Fibroblast of skin of right biceps (primary cell): ENCODE measurements at places on chromosomes 7 and 10.

DNA sequence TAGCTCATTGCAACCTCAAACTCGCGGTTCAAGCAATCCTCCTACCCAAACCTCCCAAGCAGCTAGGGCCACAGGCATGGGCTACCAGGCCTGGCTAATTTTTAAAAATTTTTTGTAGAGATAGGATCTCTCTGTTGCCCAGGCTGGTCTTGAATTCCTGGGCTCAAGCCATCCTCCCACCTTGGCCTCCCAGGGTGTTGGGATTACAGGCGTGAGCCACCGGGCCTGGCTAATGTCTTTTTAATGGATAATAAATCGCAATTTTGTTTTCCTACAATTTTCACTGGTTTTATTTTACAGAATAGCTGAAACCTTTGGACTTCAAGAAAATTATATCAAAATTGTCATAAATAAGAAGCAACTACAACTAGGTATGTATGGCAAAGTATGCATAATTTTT, 10.9 kb downstream of the NUB1 start:
- no peak for DNase-seq

DNA sequence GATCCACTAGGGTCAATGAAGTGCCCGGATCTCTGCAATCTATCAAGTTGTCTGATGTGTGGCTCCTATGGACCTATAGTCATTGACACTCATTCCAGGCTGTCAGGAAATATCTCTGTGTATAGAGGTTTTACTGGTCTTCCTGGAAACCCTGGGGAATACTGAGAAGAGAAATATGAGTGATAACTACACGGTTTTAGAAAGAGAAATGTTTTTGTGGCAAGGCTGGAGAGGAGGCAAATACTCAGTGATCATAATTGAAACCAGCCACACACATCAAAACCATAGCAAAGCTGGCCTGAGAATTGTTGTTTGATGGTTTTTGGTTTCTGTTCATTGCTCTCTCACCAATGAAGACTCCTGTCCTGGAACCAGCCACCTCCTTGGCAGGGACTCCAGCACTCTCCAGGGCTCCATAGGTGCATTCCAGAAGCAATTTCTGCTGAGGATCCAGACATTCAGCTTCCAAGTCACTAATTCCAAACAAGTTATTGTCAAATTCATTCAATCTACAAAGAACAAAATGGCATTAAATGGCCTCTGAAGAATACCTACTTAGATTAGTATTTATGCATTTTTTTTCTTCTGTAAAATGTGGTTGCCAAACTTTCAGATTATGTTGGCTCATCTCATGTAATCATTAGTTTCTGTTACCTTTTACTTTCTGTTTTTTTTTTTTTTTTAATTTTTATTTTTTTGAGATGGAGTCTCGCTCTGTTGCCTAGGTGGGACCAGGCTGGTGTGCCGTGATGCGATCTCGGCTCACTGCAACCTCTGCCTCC, 108.6 kb upstream of the ABI1 start:
- peak; percentile 70 for DNase-seq

- peak; percentile 76 for DNase-seq
Measured at GRCh38 chr10:22605168-22605567, 109.2 kb downstream of the PIP4K2A start.

DNA sequence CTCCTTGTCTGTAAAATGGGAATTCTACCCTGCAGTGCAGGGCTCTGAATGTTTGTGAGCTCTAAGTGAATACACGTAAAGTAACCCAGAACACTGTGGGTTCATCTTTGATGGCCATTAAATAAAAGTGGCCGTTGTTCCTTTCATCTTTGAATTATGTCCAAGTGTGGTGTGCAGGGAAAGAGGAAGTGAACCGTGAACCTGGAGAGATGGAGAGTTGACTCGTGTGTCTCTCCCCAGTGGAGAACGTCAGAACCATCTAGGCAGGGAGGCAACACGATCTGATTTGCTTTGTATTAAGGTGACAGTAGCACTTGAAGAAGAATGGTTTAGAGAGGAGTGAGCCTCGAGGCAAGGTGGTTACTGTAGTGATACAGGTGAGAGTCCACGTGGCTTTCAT, 93.5 kb upstream of the GJD4 start:
- no peak for DNase-seq

- DNase-seq: no peak
Measured at GRCh38 chr10:35347121-35347562, 10.8 kb downstream of the CCNY start.

- no peak for DNase-seq
Measured at GRCh38 chr7:39926111-39926510, 23.9 kb upstream of the CDK13 start.

- no peak for DNase-seq
Measured at GRCh38 chr7:35701287-35701900, 6.5 kb upstream of the HERPUD2 start.

DNA sequence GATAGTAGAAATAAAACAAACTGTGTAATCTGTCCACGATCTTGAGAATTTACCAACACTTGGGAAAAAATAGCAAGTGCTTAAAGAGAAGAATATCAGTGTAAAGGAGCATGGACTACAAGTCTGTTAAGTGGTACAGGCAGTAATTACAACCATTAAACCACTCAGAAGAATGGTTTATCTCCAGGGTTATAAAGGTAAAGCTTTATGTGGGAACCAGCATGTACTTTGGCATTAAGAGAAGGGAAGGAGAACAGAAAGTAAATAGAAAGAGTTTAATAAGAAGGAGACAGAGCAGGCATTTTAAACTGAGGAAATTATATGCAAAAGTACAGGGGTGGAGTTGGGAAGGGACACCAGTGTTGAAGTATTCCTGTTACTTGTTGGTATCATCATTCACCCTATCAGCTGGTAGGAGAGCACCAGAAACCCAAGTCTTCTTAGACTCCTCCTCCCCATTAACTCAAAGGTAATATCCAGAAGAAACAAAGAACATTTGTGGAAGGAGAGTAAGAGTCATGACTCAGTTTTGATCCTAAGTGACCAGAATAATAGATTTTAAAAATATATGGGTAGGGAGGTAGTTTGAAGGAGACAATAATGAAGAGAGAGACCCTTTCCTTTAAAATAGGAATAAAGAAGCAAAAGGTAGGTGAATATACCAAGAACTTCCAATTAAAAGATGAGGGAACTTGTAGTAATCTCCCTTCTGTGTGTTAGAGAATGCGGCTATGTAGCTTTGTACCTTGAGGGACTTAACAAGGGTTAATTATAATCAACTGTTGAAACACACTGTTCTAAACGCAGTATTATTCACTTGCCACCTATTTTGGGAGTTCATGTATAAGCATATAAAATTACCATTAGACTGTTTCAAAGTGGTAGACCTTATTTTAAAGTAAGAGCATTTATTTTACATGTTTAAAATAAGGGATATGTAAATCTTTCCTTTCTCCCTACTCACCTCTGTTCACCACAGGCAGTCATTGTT, 92.1 kb upstream of the STRIP2 start:
- no peak for DNase-seq

- peak; percentile 79 for DNase-seq
Measured at GRCh38 chr7:32427769-32428291, 62.4 kb downstream of the LSM5 start.

GRCh38 chr10:20817646-20818045, 79.5 kb downstream of the NEBL start:
- peak; percentile 12 for DNase-seq

DNA sequence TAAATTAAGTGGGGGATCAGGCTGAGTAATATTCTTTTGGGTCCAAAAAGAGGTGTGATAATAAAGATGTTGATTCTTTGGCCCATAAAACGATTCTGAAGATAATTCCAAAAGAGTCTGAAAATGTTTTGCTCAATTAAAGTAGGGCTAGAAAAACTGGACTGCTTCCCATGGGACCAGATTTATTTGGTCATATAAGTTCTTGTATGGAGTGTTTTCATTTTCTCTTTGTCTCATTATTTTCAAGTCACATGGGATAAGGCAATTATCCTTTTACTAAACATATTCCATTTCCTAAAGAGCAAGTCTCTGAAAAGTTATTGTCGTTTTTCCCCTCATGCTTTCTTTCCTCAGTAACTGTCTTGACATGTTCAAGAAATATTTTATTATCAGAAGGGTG, 41.5 kb downstream of the CDK6 start:
- no peak for DNase-seq

GRCh38 chr10:57925045-57925444, 342.6 kb downstream of the IPMK start:
- no peak for DNase-seq

DNA sequence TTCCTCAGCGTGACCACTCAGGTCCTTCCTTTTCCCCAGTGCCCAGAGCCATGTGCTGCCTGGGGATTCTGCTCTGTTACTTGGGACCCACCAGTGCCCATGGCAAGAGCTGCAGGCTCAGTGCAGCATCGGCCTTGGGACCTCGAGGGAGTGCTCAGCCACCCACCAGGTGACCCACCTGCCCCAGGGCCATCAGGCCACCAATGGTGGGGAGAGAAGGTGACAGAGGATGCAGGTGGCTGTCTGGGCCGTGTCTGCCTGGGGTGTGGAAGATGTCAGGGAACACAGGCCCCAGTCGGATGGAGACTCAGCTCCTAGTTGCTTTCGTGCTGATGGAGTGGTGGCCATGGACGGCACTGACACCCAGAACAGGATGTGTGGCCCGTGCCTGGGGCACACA, 104.7 kb upstream of the FAM20C start:
- no peak for DNase-seq

DNA sequence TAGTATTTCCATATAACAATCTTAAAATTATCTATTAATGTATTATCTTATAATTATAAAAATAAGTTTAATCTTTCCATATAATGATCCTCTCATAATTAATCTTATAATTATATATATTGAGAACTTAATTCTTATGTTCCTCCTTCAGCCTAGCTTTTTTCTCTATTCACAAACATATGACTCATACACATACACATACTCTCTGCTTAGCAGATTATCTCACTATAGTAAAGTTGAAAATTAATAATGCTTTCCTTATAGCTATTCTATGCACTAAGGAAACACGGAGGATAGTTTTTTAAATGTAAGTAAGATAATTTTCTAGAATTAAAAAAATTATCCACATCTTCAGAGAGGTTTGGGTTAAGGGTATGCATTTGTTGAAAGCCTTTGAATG, 47.7 kb upstream of the ITGB8 start:
- no peak for DNase-seq

- no peak for DNase-seq
Measured at GRCh38 chr7:13307040-13307439, 619.6 kb downstream of the ARL4A start.

DNA sequence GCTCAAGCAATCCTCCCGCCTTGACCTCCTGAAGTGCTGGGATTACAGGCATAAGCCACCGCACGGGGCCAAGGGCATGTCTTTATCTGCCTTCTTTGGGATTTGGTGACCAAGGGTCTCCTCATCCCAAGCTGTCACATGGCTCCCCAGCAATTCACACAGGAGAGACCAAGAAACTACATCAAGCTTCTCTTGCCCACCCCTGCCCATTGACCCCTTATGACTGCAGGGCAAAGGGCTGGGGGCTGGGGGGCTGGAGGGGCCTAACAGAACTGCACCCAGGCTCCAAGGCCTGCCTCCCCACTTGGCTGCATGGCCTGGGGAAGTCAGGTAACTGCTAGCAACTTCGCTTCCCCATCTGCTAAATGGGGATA, 137.1 kb downstream of the SH3PXD2A start:
- no peak for DNase-seq

GRCh38 chr7:30764030-30764975, 6.9 kb upstream of the MINDY4 start:
- peak; percentile 84 for DNase-seq

- DNase-seq: no peak
Measured at GRCh38 chr7:116408166-116408565, 91.4 kb upstream of the CAV2 start.

- DNase-seq: no peak
Measured at GRCh38 chr10:112799038-112799437, 151.0 kb upstream of the TCF7L2 start.

GRCh38 chr10:9244864-9245263, 1190.4 kb downstream of the GATA3 start:
- DNase-seq: peak; percentile 2

DNA sequence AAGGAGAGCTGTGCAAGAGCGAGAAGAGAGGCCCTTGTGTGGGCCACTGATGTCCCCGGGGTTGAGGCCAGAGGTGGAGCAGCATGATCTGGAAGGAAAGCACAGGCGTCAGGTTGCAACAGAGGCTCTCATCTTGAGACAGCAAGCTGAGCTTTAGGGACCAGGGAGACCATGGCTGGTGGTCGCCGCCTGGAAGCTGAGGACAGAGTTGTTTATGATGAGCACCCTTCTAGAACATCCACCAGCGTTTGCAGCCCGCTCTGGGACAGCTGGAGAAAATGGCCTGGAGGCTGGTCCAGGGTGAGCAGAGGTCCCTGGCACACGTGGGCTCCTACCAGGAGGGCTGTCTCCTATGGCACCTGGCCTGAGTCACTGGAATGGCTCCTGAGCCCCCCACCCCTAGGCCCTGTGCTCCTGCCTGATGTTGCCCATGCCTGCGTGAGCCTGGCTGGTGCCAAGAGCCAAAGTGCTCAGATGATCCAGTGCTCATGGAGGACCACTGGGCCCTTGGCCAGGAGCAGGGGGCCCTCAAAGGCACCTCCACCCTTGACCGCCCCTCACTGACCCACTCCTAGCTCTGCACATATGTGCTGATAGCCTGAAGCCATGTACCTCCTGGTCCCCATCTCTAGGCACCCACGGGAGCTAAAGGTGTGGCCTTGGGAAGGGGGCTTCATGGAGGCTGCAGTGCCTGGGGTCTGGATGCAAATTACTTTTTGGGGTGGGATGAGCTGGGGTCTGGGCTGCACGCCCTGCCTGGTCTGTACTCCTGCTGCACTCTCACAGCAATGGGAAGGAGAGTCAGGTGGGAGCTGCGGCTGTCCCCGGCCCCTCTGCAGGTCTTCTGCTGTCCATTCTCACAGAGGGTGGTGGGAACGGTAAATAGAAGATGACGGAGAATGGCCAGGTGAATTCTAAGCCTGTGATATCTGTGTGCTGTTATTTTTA, 40.1 kb upstream of the RET start:
- no peak for DNase-seq

DNA sequence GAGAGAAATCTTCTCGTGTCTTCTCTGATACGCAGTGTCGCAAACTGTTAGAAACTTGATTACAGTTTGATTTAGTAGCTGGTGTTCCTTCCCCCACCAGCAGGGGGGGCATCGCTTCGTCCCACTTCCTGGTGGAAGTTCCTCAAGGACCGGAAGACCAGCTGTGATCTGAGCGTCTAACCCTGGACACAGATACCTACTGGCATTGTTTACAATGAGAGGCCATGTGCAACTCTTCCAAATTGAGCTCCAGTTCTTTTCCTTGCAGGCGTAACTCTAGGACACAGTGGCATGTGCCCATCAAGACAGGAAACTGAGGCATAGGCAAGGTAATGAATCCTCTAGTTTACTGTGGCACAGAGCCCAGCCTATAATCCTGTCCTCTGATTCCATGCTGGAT, 219.0 kb downstream of the CCDC3 start:
- DNase-seq: peak; percentile 32
